Activated gamma-delta T cell (primary cell): ENCODE measurements at places on chromosomes 2 and 18.

DNA sequence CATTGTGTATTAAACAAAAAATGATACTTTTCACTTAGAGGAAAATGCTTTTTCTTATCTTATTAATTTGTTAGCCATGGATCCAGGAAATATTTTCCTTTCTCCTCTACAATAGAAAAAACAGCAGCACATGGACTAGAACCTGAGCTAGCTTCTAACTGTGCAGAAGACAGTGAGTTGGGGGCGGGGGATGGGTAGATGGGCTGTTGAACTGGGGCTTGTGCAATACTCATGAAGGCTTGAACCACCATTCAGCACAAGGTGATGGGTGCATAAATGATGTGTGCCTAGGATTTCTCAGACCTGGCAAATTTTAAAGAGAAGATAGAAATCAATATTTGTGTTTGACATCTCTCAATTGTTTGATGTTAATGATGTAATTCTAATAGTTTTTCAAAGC lies 42.0 kb downstream of the COL5A2 start:
- DNase-seq, result no peak

DNA sequence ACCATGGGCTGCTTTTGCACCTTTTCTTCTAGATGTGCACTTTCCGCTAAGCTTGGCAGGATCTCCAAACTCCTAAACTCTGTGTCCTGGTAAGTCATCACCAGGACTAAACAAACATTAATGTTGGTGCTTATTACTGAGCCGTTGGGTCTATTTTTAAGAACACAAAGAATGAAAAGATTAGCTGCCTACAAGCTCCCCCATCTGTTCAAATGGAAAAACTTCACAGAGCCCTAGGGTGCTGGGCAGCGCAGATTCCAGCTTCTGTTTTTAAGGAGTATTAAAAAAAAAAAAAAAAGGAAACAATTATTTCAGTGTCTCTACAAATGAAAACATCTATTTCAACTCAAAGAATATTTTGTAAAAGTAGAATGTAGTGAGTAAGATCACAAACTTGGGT lies 97.8 kb upstream of the AQP4 start:
- DNase-seq, result no peak

- DNase-seq, result no peak
These were observed 83.5 kb downstream of the MYO5B start for GRCh38 chr18:50111398-50111797.

GRCh38 chr2:128797937-128798336 lies 479.3 kb upstream of the HS6ST1 start:
- no peak for DNase-seq
